Activated CD4-positive, CD25-positive, alpha-beta regulatory T cell treated with anti-CD3 and anti-CD28 coated beads, Interleukin-2, amount 50 U/mL, for 72 hours (primary cell): ENCODE measurements at places on chromosomes 3 and 15.

- DNase-seq: no peak
These were observed 197.1 kb upstream of the TPM1 start for GRCh38 chr15:62845241-62846126.

- DNase-seq: no peak
These were observed 14.7 kb upstream of the PLA2G4F start for GRCh38 chr15:42171122-42171521.

GRCh38 chr3:181629711-181630110, 82.0 kb upstream of the SOX2 start:
- DNase-seq: no peak

GRCh38 chr3:143315766-143316165, 196.2 kb downstream of the CHST2 start:
- DNase-seq: no peak

DNA sequence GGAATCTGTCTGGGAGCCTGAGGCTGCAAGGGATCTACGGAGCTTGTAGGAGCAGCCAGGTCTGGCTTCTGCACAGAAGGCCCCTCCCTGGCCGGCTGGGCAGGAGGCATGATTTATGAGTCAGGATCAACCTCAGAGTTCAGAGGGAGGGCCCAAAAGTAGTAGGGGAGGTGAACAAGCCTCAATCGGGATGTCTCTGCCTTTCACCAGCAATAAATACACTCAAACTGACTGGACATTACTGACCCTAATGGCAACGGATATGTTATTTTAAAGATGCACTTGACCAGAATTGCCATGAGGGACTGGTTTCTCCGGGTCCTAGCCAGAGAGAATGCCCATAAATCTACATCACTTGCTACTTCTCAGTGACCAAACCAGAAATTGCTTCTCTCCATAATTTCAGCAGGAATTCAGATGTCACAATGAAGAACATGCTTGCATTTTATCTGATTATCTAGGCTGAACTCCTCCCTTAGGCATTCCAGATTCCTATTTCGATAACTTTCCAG, 109.6 kb upstream of the LMOD3 start:
- DNase-seq: no peak

GRCh38 chr15:57451555-57451954, 75.2 kb downstream of the CGNL1 start:
- DNase-seq: no peak

GRCh38 chr15:76994001-76994400, 925 bp upstream of the PSTPIP1 start:
- peak; percentile 70 for DNase-seq

- DNase-seq: no peak
These were observed 361.5 kb upstream of the NECTIN3 start for GRCh38 chr3:110710156-110710555.

GRCh38 chr3:121658716-121659435, 1.8 kb downstream of the HCLS1 start:
- DNase-seq: no peak

- DNase-seq: no peak
These were observed 163.1 kb upstream of the MANF start for GRCh38 chr3:51221959-51222358.

- no peak for DNase-seq
These were observed 77.3 kb upstream of the MAGI1 start for GRCh38 chr3:66115858-66116654.

DNA sequence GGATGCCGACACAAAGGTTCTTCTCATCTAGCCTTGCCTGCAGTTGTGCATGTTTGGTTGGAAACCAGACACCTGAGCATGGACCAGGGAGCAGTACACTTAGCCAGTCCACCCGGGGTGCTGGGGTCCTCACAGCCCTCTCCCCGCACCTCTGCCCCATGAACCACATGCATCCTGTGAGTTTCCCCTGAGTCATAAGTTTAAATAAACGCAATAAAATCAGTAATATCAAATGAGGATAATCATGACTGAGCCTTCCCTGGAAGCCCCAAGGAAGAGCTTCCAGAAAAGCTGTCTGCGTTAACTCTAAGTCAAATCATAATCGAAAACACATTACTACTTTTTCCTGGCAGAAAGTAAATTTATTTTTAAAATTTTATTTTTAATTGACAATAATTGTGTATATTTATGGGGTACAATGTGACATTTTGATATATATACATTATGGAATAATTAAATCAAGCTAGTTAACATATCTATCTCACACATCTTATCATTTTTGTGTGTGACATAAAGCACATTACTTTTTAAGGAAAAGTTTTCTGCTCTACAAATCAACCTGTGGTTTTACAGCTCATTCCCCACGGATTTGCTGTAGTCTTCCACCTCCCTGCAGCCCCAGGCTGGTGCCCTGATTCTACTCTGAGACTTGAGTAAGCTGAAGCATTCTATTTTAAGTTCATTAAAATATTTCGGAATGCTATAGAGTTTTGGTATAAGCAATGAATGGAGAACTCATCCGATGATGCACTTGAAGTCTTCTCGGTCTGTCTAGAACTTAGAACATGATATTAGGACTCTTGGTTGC, 166.0 kb upstream of the EIF1B start:
- DNase-seq: no peak

- peak; percentile 57 for DNase-seq
These were observed 110.8 kb upstream of the ATP11B start for GRCh38 chr3:182682263-182683241.

GRCh38 chr3:127959873-127960272, 44.8 kb downstream of the KBTBD12 start:
- no peak for DNase-seq

DNA sequence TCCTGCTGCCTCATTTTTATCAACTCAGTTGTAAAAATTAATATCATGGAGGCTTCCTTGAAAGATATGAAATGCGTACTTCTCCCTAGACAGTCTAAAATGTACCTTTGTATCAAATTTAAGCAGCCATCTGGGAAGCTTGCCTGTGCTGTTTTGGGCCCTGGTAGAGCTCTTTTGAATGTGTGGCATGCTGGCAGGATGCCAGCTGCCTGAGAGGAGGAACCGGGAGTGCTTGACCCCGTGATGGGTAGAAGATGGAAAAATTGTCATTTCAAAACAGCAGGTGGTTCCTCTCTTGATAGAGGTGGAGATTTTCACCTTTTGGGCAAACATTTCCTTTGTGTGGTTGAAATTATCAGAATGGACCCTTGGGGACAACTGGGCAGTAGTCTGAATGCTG, 245.3 kb downstream of the RPLP1 start:
- no peak for DNase-seq

- DNase-seq: no peak
These were observed 86.0 kb upstream of the ALDH1L1 start for GRCh38 chr3:126266291-126266840.

DNA sequence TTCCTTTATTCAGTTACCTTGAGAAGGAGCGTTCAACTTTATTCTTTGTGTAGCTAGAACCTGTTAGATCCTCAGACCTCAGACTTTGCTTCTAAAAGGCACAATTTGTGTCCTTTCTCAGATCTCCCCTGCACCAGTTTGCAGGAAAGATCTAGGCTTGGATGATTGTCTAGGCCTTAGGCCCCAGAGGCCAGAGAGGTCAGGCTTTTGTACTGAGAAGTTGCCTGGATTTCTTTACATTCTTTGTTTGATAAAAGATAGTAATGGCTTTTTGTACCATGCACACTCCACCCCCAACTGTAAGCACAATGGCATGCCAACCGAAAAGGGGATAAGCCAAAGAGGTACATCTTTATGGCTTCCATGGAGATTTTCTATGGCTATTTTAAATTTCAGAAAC, 719.6 kb upstream of the NR2F2 start:
- DNase-seq: no peak

GRCh38 chr3:129199366-129199765, 15.7 kb upstream of the CNBP start:
- DNase-seq: no peak

DNA sequence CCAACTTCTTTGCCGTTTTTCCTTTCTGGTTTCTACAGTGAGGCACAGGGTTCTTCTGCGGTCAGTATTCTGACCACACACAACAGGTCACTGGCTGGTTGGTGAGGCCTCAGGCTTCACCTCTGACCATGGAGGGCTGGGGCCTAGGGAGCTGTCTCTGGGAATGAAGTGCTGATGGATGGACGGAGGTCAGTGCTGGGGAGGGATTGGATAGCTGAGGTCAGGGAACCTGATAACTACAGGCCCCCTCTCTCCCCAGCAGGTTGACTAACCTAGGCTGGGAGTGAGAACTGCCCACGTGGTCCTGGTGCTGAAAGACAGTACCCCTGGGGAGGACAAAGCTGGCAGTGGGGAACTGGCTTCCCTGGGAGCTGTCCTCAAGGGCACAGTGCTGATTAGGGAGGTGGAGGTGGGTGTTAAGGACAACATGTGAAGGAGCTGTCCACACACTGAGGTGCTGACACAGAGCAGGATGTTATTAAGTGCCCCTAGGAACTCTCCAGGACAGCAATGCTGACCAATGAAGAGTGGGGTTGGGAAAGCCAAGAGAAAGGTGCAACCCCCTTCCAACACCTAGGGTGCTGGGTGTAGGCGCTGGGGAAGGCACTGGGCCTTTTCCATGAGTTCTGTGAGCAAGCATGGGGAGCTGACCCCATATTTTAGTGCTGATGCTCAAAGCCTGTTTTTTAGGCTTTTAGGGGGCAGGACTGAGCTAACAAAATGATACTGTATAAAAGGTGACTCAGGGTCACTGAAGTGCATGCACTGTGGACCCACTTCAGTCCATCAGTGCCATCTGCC, 45.2 kb downstream of the ATP2B2 start:
- peak; percentile 36 for DNase-seq

GRCh38 chr3:128548426-128549282, 55.7 kb upstream of the GATA2 start:
- DNase-seq: no peak

GRCh38 chr3:143472731-143473523, 353.4 kb downstream of the CHST2 start:
- no peak for DNase-seq

DNA sequence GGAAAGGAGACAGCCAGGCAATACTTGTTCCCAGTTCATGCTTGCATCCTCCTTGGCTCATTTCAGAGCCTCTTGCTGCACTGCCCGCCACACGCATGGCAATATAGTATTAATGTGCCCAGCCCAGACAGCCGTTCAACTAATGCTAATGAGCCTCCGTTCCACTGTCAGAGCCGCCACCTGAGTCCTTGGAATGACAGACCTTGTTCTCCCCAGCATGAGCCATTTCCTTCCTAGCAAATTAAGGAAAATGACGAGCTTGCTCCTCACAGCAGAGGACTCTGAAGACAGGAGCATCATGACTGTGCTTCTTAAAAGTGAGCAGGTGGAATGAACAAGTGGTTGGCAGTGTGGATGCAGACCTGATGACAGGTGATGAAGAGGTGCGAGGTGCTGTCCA, 10.8 kb upstream of the LRRC15 start:
- DNase-seq: no peak

DNA sequence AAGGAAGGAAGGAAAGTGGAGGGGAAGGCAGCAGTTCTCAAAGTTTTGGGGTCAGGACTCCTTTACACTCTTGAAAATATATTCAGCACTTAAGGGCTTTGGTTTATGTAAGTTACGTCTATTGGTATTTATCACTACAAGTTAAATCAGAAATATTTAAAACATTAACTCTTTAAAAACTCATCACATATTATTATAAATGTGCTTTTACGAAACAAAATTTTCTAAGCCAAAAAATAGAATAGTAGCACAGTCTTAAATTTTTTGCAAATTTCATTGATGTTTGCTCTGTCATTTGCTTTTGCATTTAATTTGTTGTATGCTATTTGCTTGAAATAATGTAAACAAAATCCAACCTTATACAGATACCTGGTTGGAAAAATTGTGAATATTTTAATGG, 7.5 kb downstream of the UBE2Q2 start:
- no peak for DNase-seq

DNA sequence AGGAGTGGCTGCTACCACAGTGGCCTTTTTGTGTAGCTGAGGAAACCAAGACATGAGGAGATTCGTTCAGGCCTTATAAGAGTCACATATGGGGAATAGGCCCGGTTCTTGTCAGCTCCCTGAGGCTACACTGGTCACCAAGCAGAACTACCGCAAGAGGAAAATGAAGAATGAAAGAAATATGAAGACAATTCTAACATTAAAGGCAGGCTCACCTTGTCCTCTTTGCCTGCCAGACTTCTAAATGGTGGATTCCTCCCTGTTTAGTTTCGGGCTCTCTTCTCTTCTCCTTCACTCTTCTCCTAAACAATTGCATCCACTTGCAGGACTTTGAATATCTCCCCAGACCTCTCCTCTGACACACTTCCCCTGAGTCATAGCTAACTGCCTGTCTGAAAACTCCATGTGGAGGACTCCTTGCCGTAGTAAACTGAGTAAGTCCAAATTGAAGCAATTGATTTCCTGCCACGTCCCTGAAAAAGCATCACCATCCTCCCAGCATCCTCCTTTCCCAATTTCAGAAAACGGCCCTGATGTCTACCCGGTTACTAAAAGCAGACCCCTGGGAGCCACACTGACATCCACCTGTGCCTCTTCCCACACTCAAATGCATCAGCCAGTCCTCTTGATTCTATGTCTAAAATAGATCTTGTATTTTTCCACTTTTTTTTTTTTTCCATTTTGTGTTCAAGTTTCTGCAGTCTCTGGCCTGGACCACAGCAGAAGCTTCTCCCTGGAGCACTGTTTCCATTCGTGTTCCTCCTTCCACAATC, 30.3 kb upstream of the VEPH1 start:
- DNase-seq: no peak

GRCh38 chr15:33985751-33986150, 17.5 kb downstream of the CHRM5 start:
- DNase-seq: no peak

DNA sequence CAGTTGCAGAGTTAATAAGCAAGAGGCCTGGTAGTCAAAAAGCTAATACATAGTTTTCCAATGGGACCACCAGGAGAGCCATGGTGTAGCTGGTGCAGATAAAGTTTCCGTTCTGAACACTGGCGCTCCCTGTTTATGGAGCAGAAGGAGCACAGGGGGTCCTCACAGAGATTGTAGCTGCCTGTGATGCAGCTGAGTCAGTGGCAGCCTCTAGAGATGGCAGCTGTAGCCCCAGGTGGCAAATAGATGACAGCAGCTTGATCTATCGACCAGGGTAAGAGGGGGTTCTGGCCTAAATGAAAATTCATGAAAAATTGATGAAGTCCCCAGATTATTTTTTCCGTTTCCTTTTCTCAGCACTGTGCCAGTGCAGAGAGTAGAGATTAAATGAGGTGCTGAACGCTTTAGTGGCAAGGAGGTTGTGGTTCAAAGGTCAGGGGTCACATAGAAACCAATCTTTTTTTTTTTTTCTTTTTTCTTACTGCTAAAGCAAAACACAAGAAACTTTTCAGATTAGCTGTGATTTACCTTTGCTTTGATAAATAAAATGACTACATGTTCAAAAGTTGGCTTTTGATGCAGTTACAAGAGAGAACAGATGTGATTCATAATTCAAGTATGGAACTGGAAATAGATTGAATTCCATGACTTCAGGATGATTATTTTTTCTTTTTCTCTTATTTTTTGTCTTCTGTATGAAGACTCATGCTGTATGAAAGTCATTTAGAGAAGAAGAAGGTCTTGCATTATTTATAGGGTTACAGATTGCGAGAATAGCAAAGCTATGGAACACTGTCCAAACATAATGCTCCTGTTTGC, 63.3 kb downstream of the ROBO2 start:
- DNase-seq: no peak

DNA sequence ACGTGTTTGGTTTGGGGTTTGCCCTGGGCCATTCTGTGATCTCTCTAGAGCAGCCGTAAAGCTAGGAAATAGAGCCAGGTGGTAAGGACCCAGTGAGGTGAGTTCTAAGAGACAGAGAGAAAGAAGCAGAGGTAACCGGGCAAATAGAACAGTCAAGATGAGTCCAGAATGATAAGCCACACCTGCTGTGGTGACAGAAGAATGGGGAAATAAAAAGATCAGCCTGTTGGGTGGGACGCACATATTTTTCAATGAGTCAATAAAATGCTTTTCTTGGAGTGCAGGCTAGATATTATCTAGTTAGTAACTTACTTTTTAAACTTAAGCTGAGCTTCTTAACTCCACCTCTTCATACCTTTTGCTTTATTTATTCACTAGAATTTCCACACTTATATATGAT, 135.0 kb downstream of the NFKBIZ start:
- DNase-seq: no peak
